ENCODE measurements at places on chromosomes 16 and 17.
A peak's percentile ranks its signal among the peaks of the same experiment; 100 is the strongest.

GRCh38 chr17:79152636-79153035 is 78.0 kb downstream of the ENGASE start:
- no peak for DNase-seq

DNA sequence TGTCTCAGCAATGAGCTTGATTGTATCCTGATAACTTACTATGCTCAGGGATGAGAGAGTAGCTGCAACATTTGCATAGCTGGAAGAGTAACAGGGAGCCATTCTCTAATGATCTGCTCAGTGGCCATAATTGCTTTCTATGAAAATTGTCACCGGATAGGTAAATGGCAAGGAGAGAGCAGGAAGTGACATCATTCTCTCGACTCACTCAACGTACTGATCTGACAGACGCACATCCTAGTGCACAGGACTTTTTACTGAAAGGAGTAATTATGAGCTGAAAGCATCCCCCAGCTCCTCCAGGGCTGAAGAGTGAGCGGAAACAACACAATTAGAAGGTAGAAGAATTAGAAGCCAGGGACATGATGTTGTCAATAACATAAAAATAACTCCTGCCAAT is 71.8 kb downstream of the IRX5 start:
- no peak for DNase-seq

DNA sequence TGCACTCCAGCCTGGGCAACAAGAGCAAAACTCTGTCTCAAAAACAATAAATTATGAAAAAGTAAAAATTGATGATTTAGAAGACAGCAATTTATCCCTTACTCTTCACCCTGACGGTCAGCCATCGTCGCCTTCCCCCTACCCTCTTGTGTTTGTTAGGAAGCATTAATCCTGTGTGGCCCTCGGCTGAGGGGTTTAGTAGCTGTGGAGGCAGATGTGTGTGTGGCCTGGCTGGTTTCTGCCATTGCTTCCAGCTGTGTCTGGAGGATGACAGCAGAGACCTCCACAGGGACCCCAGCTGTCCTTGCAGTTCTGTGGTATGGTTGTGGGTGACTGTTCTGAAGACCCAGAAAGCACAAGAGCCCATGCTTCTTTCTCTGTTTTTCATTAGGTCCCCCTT is 25.9 kb downstream of the DBNDD1 start:
- DNase-seq = no peak

DNA sequence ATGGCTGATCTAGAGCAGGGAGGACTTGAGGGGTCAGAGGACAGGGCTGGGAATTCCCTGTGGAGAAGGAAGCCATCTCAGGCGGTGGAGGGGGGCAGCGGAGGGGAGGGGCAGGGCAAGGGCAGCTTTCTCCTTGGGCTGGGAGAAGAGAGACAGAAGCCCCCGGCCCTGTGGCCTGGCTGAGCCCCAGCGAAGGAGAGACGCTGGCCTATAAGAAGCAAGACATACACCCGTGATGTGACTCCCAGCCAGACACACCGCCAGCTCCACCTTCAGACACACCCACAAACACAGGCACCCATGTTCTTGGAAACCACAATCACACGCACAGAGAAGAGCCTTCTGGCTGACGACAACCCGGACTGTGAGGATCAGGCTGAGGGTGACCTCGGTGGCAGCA is 10.0 kb downstream of the TRPV3 start:
- no peak for DNase-seq

DNA sequence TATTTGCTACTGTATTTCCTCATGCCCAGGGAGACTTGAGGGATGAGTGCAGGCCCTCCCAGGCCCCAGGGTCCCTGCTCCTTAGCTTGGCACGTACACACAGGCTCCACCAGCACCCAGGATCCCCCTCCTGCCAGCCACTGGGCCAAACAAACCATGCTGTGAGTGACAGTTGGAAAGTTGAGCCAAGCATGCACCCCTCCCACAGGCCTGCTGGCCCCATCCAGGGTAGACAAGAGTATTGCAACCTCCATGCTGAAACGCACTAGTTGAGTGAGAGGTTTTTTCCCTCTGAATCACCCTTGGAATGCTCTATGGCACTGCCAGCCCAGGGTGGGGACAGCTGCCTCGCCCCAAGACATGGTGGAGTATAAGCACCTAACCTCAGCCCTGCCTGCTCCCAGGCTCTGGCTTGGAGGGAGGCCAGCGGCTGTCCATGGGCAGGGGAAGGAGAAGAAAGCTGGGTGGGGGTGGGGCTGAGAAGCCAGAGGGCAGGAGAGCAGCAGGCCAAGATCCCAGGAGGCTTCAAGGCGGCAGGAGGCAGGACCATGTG is 49.6 kb downstream of the PITPNM3 start:
- DNase-seq = no peak

DNA sequence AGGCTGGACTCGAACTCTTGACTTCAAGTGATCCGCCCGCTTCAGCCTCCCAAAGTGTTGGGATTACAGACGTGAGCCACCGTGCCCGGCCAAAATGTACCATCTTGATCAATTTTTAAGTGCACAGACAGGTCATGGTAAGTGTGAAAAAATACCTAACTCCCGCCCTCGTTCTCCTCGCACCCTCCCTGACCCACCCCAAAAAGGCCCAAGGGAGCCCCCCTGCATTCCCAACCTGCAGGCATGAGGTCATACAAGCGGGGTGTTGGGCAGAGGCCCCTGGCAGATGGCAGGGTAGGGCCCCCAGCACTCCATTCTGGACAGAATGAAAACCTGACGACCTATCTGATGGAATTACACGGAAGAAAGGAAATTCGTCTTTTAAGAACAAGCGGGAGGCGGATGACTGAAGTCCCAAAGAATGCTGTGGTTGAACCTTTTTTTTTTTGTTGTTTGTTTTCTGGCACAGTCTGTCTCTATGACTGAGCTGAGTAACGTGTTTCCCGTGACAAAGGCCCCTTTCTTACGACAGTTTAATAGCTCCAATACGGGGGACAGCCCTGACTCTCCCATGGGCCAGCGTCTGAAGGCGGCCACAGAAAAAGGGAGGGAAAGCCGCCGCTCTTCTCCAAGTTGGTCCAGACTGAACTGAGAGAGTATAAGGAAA is 376.4 kb downstream of the SLC39A11 start:
- DNase-seq = no peak

GRCh38 chr17:57724026-57724728 is 20.9 kb downstream of the CCDC182 start:
- no peak for DNase-seq

DNA sequence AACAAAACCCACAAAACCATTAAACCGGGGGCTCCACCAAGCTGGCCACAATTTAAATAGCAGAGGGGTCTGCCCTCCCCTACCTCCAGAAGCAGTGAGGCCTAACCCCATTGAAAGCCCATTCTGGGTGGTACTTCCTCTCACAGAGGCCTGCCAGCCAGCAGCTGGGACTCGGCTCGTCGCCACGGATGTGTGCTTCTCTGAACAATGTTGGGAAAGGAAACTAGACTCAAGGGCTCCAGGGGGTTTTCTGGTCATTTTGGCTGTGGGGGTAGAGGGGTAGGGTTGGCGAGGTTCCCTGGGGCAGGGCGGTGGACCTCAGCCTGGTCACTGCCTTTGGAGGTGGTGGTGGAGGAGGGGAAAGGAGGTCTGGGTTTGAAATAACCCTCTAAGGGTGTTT is 4.7 kb upstream of the PLCG2 start:
- no peak for DNase-seq

DNA sequence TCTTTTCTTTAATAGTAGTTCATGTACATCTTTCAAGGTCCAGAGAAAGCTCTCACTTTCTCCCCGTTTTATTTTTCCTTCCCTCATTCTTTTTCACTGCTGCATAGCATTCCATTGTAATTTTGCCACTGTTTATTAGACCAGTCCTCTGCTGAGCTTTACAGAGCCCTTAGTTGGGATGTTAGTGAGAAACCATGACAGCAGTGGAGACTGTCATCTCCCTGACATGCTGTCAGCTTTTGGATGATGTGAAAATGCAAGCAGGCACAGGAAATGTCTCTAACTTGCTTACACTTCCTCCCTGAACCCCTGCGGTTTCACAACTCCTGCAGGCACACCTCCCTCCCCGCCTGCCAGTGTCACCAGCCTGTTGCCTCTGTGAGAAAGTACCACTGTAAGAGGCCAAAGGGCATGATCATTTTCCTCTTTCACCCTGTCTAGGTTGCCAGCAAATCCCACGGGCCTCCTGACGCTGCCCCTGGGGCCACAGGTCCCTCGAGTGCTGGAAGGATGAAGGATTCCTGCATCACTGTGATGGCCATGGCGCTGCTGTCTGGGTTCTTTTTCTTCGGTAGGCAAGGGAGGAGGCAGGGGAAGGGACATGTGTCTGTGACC is at the start of gene ITGAL:
Gene ITGAL (plus strand): TSS at position 415 of the 615 bp plus-strand sequence. CDS start 96 bp downstream, at position 511.
- DNase-seq = peak; percentile 95

- no peak for DNase-seq
Observed at GRCh38 chr16:79640513-79641360, 40.2 kb upstream of the MAF start.

All from activated CD8-positive, alpha-beta memory T cell treated with anti-CD3 and anti-CD28 coated beads, Interleukin-2, amount 10 ng/mL, durations not matched to agents 7 days and 5 days (primary cell).